ENCODE measurements at places on chromosomes 1 and 21.

GRCh38 chr1:192903142-192903541 is 94.3 kb downstream of the RGS2 start:
- no peak for ATAC-seq

DNA sequence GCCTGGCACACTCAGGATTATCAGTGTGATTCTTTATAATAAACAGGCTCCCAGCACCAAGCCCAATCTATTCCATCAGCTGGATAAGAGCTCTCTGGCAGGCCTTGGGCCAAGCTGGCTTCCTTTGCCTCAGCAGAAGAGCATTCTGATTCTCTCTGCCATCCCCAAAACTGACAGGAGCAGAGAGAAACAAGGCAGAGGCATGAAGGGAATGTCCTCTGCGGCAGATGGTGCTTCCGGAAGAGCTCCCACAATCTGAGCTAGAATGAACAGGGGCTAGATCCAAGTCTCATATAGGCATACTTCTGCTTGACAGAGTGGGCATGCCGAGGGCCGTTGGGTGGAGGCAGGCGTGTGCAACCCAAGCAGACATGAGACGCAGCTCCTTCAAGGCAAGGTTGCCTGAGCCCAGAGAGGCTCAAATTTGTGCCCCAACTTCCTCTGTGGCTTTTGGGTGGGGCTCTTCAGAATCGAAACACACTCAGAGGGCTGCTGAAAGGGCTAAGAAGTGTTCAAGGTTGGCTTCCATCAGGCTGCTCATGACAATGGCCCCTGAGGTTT is 4.0 kb downstream of the CAPN2 start:
- ATAC-seq, result peak; percentile 33

- ATAC-seq, result peak; percentile 65
These were observed 89.0 kb downstream of the URB2 start for GRCh38 chr1:229714964-229715603.

DNA sequence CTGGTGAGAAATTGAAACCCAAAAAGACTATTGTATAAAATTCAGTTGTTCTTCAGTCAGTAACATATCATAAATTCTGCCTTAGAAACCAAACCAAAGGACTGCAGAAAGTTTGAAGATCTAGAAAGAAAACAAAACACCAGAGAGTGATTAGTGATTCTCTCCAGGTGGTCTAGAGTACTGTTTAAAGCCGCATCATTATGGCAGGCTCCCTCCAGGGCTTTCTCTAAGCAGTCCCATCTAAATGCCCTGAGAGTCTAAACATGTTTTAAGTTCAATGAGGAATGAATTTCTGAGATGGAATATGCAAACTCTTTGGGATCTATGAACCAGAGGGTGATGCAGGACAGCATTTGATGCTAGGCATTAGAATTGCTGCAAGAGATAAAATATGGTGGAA is 100.9 kb upstream of the ST6GALNAC5 start:
- no peak for ATAC-seq

DNA sequence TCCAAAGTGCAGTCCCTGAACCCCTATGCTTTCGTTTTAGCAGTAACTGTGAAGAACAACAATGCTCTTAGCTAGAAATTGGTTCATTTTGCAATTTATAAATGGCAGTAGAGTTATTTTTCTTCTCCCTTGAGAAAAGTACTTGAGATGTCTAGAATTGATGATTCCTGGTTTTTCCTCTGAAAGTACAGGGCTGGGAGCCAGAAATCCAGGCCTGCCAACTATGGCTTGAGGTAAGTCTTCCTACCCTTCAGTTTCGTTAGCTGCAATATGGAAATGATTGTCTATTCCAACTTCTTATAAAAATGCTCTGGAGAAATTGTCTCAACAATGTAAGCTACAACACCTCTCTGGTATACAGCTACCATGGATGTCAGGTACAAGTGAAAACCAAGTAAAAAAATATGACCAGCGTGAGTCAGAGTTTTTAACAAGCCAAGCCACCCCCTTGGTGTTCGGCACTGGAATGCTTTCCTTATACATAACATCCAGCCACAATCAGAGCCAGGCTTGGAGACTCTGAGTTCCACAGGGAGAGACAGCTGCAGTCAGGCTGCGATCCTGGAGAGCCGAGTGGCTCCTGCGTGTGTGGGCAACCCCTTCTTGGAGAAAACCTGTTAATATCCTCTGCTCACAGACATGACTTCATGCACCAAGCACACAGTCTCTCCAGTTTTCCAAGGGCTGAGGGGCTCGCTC is 22.0 kb downstream of the TSPAN2 start:
- no peak for ATAC-seq

DNA sequence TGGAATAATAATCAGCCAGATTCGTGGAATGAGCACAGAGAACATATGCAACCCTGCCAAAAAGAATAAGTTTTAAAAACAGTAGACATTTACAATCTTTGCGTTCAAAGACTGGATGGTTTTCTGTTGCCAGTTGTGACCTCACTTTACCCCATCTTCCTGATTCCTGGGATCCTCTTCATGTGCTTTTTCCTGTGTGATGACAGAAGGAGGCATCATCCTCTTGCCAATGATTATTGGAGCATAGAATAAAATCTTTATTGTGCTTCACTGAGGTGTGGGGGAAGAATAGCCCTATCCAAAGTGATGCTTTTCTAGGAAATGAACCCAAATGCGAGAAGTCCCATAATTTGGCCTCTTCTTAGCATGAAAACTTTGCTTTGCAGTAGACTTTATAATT is 15.0 kb upstream of the BARHL2 start:
- ATAC-seq, result no peak

DNA sequence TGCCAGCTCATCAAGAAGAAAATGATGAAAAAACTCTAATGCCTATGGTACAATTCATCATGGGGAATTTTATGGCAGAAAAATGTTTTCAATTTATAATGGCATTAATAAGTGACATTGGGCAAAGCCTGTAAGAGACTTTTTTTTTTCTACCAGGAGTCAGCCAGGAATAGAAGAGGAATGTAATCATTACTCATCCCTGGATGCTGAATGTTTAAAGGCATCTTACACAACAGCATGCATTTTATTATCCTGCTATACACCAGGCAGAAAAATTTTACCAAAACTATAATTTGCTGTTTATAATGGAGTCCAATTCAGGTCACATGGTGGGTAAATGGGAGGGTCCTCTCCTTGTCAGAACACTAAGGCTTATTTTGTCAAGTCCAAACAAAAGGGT is 189.9 kb upstream of the BEND5 start:
- no peak for ATAC-seq

DNA sequence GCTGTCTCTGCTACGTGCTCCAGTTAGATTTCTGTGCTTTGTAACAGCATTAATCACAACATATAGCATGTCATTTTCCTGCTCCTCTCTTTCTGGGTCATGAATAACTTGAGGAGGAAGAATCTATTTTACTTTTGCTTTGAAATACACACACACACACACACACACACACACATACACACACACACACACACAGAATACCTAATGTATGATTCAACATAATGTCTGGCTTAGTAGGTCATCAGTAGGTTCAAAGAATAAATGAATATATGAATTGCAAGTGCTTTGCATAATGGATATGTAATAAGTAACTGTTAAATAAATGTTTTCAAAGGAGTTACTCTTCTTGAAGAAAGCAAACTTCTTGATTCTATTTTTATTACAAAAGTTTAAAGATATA is 249.0 kb downstream of the PDE4B start:
- ATAC-seq, result no peak

DNA sequence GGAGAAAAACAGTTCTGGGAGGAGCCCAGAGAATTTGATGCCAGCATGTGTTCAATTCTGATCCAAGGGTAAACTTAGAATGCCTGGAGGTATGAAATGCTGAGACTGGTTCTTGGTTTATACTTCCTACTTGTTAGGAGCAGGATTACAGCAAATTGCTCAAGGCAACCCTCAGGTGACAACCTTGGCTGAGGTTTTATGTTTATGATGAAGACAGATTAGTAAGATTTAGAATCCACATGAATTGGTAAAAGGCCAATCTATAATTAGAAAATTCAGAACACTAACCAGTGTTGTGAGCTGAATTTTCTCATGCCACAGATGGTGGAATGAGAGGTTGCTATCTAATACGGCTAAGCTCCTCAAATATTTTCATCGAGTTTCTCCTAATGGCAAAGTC is 235.3 kb upstream of the NRIP1 start:
- ATAC-seq, result no peak

DNA sequence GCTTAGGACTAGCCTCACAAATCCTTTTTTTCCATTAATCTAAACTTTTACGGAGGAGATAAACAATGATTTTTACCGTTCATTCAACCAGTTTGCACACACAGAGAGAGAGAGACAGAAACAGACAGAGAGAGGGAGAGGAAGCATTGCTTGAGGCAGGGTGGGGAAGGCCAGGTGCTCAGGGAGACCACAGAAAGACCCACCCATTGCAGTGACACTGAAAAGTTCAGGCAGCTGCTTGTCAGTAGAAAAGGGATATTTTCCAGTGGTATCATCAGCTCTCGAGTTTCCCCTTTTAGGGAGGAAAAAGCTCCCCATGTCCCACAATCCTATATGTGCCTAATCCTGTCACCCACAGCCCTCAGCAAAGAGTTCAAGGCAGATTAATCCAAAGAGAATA is 27.2 kb downstream of the TCP10L start:
- no peak for ATAC-seq

- no peak for ATAC-seq
These were observed 75.4 kb upstream of the LRRC7 start for GRCh38 chr1:69492286-69492685.

DNA sequence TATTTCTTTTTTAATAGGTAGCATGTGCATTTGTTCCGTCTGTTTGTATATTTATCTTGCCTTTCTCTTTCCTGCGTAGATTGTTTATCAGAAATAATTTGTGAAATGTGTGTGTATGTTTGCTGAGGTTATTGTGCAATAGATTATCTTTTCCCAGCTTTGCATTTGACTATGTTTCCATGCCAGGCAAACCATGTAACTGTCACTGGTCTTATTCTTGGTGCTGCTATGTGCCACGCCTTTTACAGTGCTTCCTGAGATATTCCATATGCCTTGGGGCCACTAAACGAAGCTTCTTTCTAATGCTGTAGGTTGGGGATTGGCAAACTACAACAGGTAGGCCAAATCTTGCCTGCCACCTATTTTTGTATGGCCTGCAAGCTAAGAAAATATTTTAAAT is 598.8 kb downstream of the PLPP3 start:
- no peak for ATAC-seq

DNA sequence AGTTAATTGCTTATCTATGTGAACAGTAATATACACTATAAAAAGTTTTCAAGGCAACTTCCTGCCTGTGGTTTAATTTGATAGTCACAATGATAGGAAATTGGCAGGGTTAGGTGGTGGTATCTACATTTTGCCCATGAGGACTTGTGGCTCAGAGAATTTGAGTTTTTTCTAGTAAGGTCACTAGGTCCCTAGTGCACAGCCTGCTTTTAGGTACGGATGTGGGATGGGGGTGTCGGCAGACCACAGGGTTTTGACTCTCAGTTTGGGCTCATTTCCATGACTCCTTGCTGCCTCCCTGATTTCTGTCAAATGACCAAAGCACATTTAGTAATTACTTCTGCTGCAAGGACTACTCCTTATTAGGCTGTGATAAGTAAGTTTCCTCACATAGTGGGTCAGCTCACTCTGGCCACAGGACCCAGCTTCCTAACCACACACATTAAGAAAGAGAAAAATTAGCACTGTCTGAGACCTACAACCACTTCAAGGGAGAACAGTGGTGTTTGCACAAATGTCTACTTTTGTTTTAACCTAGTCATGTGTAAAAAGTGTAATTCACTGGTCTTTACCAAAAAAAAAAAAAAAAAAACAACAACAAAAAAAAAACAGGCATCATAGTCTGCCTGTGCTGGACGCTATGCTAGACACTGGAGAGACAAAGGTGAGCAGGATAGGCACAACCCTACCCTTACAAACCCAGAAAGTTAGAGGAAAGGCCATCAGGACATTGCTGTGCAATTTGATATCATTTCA is 43.7 kb downstream of the MRPL39 start:
- peak; percentile 50 for ATAC-seq

DNA sequence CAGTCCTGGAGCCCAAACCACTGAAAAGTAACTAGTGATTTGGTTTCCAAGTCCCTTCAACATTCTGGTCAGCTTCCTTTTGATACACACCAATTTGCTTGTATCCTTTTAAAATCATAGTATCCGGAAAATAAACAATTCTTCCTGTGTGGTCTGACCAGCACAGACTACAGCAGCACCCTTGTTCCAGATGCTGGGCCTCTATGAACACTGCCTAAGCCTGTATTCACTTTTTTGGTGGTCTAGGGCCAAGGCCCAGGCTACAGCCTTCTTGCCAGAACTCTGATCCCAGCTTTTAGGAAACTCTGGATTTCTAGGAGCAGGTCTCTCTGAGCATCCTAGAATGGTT is 801 bp upstream of the DDAH1 start:
- no peak for ATAC-seq

- no peak for ATAC-seq
These were observed 5.6 kb downstream of the CLDN19 start for GRCh38 chr1:42734201-42735035.

- ATAC-seq, result peak; percentile 15
These were observed 457 bp downstream of the SRM start for GRCh38 chr1:11059155-11059967.

DNA sequence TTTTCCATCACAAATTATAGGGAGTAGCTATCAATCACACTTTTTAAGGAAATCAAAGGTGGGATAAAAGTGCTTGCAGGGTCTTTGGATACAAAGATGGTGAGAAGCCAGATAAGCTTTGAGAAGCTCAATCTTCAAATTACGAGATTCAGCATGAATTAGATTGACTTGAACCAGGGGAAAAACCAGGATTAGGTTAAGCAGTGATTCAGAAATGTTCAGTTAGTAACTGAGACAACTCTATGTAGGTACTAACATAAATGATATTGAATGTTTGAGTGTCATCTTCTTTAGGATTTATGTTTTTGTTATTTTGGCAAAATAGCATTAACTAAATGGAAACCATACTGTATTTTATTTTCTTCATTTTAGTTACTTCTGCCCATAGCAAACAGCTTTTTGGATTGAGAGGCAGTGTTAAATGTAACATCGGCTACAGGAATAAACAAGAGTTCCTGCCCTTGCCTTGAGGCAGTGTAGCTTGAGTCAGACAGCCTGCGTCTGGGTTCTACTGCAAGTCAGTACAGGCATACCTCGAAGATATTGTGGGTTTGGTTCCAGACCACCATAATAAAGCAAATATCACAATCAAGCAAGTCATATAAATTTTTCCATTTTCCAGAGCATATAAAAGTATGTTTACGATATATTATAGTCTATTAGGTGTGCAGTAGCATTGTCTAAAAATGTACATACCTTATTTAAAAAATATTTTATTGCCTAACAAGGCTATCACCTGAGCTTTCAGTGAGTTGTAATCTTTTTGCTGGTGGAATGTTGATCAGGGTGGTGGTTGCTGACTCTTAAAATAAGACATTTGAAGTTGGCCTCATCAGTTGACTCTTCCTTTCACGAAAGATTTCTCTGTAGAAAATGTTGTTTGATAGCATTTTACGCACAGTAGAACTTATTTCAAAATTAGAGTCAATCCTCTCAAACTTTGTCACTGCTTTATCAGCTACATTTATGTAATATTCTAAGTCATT is 36.9 kb upstream of the BACH1 start:
- ATAC-seq, result no peak

DNA sequence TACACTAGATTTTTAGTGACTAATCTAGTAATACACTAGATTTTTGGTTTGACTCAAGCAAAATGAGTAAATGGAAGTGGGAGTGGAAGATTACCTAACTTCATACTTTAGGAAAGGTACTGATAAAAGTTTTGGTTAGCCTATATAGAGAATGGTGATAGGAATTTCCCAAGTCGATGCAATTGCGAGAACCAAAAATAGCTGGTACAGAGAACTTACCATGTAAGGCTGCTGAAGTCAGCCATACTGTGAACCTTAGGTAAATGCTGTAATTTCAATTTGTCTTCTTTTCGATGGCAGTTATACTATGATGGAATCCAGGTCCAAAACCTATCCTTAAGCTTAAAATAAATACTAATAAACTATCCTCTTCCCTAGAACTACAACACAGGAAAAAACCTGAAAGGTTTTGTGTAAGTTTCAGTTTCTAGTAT is 4.6 kb downstream of the PNRC2 start:
- peak; percentile 26 for ATAC-seq
